Adipocyte (in vitro differentiated cells): ENCODE measurements at places on chromosomes 3 and 15.

DNA sequence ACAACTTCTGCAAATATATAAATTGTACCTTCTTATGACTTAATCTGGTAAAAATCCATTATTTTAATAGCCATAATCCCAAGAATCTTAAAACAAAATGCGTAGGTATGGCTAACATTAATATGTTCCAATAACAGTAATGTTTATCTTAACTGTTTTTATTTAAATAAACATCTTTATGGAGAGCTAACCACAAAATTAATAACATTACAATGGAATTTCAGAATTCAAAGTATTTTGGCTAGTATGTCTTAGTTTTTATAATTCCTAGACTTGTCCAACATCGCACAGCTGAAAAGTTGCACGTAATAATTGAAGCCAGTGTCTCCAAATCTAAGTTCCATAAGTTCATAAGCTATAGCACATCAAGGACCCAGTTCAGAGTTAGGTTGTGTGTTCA lies 47.6 kb downstream of the ANKRD28 start:
- DNase-seq: no peak

DNA sequence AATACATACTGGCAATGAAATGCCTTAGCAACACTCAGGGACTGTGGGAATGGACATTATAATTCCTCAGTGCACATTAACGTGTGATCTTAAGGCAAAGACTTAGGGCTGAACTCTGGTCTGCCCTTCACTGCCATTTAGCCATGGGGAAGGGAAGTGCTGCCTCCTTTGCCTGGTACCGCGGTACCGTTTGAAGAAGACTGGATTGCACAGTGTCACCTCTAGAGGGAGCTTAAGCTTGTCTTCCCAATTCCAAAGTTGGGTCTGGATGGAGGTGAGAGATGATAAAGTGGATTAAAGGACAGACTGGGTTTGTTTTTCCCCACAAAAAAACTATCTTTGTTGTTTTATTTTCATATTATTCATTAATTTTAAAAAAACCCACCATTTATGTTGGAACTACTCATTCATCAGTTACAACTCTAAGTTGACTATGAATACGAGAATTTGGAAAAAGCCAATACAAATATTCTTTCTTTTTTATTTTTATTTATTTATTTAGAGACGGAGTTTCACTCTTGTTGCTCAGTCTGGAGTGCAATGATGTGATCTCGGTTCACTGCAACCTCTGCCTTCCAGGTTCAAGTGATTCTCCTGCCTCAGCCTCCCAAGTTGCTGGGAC lies 60.0 kb upstream of the SYN2 start:
- DNase-seq: peak; percentile 44

DNA sequence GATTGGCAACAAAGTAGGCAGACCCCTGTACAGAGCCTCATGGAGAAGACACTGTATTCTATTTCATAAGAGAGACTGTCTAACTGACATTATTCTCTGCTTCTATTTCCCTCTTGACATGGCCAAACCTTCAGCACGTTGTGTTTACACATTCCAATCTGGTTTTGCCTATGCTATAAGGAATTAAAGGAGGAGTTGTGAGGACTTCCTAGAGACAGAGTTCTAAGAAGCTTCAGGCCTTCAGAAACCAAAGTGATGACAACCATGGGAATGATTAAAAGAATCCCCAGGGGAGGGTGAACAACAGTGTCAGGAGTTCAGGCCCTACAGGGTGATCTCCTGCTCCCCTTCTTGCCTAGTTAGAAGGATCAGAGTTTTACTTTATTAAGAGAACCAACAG lies 44.9 kb upstream of the CAPN7 start:
- peak; percentile 9 for DNase-seq

DNA sequence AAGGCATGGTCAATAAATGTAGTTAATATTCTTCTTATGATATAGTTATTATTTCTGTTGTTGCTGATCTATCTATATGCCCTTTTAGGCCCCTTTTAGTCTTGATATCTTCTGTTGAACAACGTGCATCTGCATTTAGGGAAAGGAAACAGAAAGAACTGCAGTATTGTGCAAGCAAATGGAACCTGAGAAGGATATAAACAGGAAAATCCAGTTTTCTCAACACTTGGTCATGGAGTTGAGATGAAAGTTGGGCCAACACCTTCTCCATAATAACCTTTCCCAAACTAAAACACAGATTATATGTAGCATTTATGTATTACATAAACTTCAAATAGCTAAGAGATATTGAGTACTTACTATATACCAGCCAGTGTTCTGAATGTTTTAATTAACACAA lies 179.7 kb downstream of the ADAMTS9 start:
- DNase-seq: no peak

DNA sequence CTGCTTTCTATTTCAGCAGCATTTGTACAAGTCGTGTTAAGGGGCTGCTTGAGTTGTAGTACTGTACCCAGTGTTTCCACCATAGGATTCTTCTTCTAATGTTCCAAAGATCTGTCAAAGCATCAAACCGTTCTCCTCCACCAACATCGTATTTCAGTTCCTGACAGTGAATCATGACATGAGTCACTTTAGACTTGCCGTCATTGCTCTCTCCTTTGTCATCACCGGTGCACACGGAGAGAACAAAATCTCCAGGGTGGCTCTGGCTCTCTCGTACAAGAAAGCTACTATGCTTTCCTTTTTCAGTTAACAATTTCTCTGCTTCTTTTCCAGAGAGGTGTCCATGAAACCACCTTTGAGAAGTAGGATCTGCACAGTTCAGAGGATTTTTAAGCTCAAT lies 270.9 kb upstream of the CCDC54 start:
- peak; percentile 20 for DNase-seq

GRCh38 chr3:99503350-99503749 lies 135.0 kb upstream of the COL8A1 start:
- DNase-seq: no peak

- DNase-seq: peak; percentile 70
Observed at GRCh38 chr3:46442576-46443530, 21.9 kb downstream of the LTF start.

GRCh38 chr3:4895838-4896237 lies 83.4 kb upstream of the BHLHE40 start:
- DNase-seq: peak; percentile 22

DNA sequence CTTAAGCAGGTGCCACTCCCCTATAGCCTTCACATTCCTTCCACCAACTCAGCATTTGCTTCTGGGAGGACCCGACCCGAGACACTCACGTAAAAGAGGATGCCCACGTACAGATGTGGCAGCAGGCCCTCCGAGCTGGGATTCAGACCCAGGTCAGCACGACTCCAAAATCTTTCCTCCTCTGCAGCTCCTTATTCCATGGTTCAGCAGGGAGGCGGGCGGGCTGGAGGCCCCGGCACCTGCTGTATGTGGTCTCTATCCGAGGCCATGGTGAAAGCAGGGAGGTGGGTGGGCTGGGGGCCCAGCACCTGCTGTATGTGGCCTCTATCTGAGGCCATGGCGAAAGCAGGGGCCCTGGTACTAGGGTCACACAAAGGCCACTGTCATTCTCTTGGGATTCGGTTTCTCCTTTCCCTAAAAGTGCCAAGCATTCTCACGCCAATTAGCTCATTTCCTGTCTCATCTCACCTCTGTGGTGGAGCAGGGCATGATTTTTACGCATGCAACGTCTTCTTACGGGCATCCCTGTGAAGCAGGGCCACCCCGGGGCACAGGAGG lies 5.9 kb upstream of the MUC4 start:
- DNase-seq: no peak

DNA sequence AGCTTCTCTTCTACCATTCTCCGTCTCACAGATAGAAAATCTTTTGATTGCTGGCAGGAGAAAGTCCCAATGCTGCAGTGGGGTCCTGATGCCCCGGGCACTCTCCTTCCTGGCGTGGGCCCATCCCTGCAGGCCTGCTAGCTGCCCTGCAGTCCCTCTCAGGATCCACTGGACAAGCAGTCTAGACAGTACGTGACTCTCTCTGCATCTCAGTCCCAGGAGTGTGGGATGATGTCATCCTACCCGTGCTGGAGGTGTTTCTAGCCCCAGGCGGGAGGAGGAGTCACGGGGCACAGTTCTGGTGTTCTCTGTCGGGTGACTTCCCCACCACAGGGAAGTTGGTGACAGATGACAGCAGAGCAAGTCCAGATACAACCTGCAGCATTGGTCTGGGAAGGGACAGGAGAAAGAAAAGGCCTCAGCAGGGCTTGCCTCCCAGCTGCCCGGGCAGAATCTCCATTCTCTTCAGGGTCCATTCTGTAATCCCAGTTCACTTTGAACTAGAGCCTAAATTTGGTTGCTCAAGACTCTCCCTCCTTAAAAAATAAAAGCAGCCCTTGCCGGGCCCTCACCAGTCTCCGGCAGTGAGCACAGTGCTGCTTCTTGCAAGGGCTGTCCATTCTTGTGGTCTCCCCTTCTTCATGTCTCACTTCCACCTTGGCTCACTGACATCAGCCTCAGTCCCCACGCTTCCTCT lies 30.6 kb downstream of the SLC28A1 start:
- peak; percentile 93 for DNase-seq

GRCh38 chr3:113747283-113748046 lies 630 bp downstream of the ATP6V1A start:
- peak; percentile 48 for DNase-seq

- no peak for DNase-seq
Observed at GRCh38 chr3:14520967-14521366, 19.2 kb downstream of the GRIP2 start.

GRCh38 chr15:80971143-80971542 lies 18.5 kb downstream of the MESD start:
- DNase-seq: no peak

GRCh38 chr3:35596335-35596995 lies 42.9 kb upstream of the ARPP21 start:
- no peak for DNase-seq

DNA sequence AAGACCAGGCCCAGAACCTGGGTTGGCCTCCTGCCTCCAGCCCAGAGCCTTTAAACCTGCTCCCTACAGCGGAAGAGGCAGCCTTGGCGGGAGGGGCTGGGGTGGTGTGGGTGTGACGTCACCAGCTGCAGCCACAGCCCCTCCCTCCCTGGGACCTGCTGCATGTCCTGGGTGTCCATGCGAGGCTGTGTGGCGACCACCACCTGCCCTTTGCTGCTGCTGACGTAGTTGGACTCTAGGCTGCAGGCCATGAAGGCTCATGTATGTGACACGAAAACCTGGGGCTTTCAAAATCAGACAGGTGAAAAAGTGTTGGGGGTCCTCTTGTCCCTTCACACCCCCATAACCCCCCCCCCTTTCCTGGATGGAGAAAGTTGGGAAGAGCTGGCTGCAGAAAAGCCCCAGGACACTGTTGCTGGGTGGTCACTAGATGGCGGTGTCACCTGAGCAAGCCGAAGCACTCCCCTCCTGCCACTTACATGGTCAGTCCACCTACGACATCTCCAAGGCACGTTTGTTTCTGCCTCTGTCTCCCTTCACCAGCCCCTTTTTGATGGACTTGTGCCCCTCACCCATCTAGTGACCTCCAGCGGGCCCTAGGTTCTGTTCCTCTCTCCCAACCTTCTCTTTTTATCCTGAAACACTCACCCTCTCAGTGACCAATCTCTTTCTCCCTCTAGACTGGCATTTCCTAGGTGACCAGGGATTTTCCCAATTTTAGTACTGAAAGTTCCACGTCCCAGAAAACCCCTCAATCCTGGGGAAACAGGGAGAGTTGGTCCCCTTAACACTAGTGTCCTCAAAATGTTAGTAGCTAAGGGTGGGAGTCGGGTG lies 35.2 kb downstream of the SLC6A20 start:
- DNase-seq: peak; percentile 73

GRCh38 chr3:72082186-72082715 lies 297.3 kb upstream of the PROK2 start:
- DNase-seq: peak; percentile 52

GRCh38 chr3:42209917-42210316 lies 56.1 kb downstream of the CCK start:
- DNase-seq: no peak

DNA sequence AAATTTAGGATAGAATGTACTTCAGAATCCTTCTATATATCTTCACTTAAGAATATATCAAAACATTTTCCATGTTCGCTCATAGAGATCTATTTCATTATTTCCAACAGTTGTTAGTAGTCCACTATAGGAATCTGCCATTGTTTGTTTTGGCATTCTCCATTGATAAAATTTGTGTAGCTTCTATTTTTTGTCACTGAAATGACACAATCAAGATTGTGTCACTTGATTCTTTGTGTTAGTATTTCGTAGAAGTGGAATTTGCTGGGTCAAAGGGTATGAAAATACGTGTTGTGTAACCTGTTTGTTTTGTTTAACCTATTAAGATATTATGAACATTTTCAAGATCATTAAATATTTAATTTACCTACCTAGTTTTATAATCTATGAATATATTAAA lies 15.9 kb upstream of the GPR156 start:
- no peak for DNase-seq
